ENCODE measurements at places on chromosomes 12 and 14. TPM values are rescaled to one million over a fixed set of nuclear protein-coding genes. Genes with fewer than 3 reads are reported as not detected.

AQP5 gene
- not detected for total RNA-seq

- H3K27ac ChIP-seq = no peak overlapping the region
- H3K4me3 ChIP-seq = no peak overlapping the region
- DNase-seq = no peak
- no peaks in the 10 kb centered on the region for H3K4me1 ChIP-seq
- H3K36me3 ChIP-seq = no peaks in the 10 kb centered on the region
Measured at GRCh38 chr12:31914927-31915326, 44.3 kb upstream of the RESF1 start.

GRCh38 chr14:88599761-88600439 lies 37.1 kb downstream of the ZC3H14 start:
- peaks cover 55% of the 10 kb centered on the region for H3K36me3 ChIP-seq
- H3K4me1 ChIP-seq = peaks cover 14% of the 10 kb centered on the region
- H3K4me3 ChIP-seq = no peak overlapping the region
- no peak for DNase-seq

DNA sequence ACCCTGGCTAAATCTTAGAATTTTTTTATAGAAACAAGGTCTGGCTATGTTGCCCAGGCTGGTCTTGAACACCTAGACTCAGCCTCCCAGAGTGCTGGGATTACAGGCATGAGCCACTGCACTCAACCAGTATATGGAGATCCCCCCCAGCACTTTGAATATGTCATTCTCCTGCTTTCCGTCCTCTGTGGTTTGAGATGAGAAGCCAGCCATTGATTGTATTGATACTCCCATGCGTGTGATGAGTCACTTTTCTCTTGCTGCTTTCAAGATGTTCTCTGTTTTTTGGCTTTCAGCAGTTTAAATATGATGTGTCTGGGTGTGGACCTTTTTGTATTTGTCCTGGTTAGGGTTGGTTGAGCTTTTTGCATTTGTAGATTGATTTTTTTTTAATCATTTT lies 75.2 kb upstream of the DNM1L start:
- DNase-seq = no peak
- no peaks in the 10 kb centered on the region for H3K4me1 ChIP-seq
- no peak overlapping the region for H3K27ac ChIP-seq
- H3K27me3 ChIP-seq = no peaks in the 10 kb centered on the region

TAS2R42 gene
- not detected for total RNA-seq

- H3K27ac ChIP-seq = no peak overlapping the region
- H3K4me3 ChIP-seq = no peak overlapping the region
- DNase-seq = no peak
Measured at GRCh38 chr12:7282844-7283243, 21.0 kb upstream of the ACSM4 start.

SERPINA4 gene
- not detected for total RNA-seq

DNA sequence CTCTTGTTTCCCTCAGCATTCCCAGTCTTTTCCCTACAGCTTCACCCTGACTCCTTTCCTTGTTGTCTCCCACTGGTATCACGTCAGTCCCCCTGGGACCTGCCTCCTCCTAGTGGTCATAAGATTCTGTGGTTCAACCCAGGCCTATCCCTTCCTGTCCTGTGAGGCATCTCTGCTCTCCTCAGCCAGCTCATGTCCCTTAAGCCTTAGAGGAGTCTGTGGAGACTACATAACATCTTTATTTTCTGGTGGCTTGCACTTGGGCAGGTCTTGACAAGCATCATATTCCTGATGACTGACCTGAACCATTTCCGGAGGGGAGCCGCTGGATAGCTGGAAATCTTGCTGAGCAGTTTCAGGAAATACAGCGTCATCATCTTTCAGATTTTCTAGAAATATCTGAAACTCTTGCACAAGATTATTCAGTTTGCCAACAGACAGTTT lies 688 bp downstream of the C12orf71 start:
- no peaks in the 10 kb centered on the region for H3K36me3 ChIP-seq
- H3K27me3 ChIP-seq = no peaks in the 10 kb centered on the region
- no peaks in the 10 kb centered on the region for H3K4me1 ChIP-seq
- H3K27ac ChIP-seq = no peak overlapping the region
- H3K4me3 ChIP-seq = no peak overlapping the region
